ENCODE measurements at places on chromosomes 3 and 15. TPM values are rescaled to one million over a fixed set of nuclear protein-coding genes. Genes with fewer than 3 reads are reported as not detected.

DNA sequence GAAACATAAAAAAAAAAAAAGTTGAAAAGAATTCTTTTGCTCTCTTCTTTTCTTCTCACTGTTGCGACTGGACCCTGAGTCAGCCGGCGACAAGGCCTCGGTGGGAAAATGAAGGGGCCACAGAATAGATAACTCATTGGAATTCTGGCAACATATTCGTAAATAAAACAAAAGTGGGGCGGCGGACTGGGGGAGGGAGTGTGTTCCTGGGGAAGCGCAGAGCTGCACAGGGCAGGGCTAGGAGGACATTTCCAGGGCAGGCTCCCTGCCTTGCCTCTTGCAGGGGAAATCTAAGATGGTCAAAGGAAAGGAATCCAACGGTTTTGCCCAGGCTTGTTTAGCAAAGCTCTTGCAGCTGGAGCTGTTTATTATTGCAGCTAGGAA lies 1042.8 kb upstream of the NR2F2 start:
- H3K36me3 ChIP-seq: no peaks in the 10 kb centered on the region
- no peak overlapping the region for H3K27ac ChIP-seq
- H3K27me3 ChIP-seq: peaks cover 38% of the 10 kb centered on the region
- DNase-seq: no peak

DNA sequence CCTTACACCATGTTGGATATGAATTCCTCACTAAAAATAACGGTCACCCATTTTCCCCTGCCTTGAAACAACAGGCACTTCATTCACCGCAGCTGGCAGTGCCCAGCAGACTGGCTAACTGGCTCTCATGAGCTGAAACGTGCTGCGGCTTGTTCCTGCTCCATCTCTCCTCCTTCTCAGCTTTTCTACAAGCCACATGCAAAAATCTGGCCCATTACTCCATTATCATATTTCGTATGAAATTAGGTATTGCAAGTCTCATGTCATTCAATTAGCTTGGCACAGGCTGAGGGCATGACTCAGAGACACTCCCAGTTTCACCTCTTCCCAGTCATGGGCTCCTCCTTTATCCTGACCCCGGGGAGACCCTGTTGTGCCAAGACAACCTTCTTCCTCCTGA lies 60.0 kb downstream of the MAGEF1 start:
- H3K27ac ChIP-seq: no peak overlapping the region
- DNase-seq: no peak

DNA sequence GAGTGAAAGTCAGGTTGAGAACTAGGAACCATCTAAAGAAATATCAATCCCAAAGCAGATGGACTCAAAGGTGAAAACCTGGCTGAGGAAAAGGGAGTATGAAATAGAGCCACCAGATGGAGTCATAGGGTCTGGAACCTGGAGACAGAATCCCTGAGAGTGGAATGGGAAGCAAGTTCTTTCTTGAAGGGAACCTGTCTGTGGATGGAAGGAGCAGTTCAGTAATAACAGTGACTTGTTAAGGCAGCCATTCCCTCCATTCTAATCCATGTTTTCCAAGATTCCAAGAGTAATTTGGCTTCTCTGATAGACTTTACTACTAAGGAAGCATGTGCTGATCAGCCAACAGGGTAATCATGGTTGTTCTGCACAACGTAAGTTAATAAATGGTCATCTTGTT lies 22.5 kb upstream of the AQP9 start:
- H3K27ac ChIP-seq: no peak overlapping the region
- H3K27me3 ChIP-seq: peaks cover 27% of the 10 kb centered on the region
- H3K4me1 ChIP-seq: no peaks in the 10 kb centered on the region
- no peak for DNase-seq
- no peaks in the 10 kb centered on the region for H3K36me3 ChIP-seq

DNA sequence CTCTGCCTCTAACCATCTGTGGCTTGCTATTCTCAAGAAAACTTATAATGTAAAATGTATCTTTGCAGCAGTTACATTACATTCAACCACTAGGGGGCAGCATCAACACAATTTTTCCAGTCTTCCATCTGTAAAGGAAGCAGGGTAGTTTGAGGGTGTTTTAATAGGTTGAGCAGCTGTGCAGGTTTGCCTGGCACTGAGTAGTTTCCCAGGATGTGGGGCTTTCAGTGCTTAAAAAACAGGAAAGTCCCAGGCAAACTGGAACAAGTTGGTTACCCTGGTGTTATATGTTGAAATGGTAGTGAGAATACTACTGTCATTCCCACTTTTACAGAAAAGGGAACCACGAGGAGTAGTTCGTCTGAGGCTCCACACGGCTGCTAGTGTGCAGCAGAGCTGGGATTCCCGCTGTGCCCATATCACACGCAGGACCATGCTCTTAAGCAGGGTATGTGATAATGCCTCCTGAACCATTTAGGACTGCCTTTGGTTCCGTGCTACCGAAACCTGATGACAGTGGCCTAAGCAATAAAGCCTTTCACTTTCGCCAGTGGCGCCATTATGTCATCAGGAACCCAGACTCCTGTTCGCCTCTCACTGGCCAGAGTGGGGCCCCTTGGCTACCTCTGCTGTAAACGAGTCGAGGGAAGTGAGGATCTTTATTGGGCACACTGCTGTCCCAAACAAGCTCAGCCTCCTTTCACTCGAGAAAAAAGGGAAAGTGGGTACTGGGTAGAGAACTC lies 64.7 kb upstream of the ZBTB38 start:
- H3K4me1 ChIP-seq: no peaks in the 10 kb centered on the region
- no peak overlapping the region for H3K4me3 ChIP-seq
- peak; percentile 73 for DNase-seq
- no peaks in the 10 kb centered on the region for H3K27me3 ChIP-seq

GRCh38 chr3:156488767-156489166 lies 66.2 kb downstream of the SSR3 start:
- no peak for DNase-seq
- H3K4me1 ChIP-seq: peaks cover 9% of the 10 kb centered on the region
- no peak overlapping the region for H3K4me3 ChIP-seq
- no peaks in the 10 kb centered on the region for H3K27me3 ChIP-seq

- no peak for DNase-seq
- no peak overlapping the region for H3K4me3 ChIP-seq
- peaks cover 27% of the 10 kb centered on the region for H3K27me3 ChIP-seq
- no peak overlapping the region for H3K27ac ChIP-seq
- H3K4me1 ChIP-seq: no peaks in the 10 kb centered on the region
Observed at GRCh38 chr15:88204584-88204983, 52.0 kb downstream of the NTRK3 start.

GRCh38 chr3:43288366-43288765 lies 2.0 kb downstream of the SNRK start:
- H3K4me3 ChIP-seq: peak overlapping the region; percentile 96
- no peaks in the 10 kb centered on the region for H3K27me3 ChIP-seq
- H3K4me1 ChIP-seq: peaks cover 63% of the 10 kb centered on the region
- peaks cover 10% of the 10 kb centered on the region for H3K36me3 ChIP-seq
- DNase-seq: no peak
- peak overlapping the region; percentile 96 for H3K27ac ChIP-seq

GRCh38 chr3:56880720-56881575 lies 79.2 kb upstream of the ARHGEF3 start:
- DNase-seq: no peak
- no peak overlapping the region for H3K4me3 ChIP-seq
- peaks cover 34% of the 10 kb centered on the region for H3K4me1 ChIP-seq
- no peaks in the 10 kb centered on the region for H3K36me3 ChIP-seq
- H3K27me3 ChIP-seq: no peaks in the 10 kb centered on the region

DNA sequence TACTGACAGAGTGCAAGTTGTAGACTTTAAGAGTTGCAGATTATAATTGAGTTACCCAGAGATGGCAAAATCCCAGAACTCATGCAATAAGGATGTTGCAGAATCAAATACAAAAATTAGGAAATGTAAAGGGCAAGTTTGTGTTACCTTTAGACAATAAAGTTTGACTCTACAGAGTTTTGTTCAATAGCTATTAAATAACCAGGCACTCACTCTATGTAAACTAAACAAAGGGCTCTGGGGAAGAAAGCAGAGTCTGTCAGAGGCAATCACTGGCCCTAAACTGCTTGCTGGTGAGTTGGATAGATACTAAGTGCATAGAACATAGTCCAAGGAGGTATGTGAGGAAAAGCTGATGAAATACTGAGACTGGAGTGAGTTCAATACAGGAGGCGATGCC lies 40.0 kb upstream of the PLCL2 start:
- peaks cover 68% of the 10 kb centered on the region for H3K4me1 ChIP-seq
- H3K36me3 ChIP-seq: no peaks in the 10 kb centered on the region
- no peak for DNase-seq
- H3K4me3 ChIP-seq: no peak overlapping the region
- H3K27ac ChIP-seq: peak overlapping the region; percentile 15

- no peaks in the 10 kb centered on the region for H3K36me3 ChIP-seq
- no peak overlapping the region for H3K27ac ChIP-seq
- no peak overlapping the region for H3K4me3 ChIP-seq
- H3K4me1 ChIP-seq: peaks cover 8% of the 10 kb centered on the region
- peaks cover 12% of the 10 kb centered on the region for H3K27me3 ChIP-seq
Observed at GRCh38 chr3:18806633-18807032, 341.7 kb upstream of the KCNH8 start.

DNA sequence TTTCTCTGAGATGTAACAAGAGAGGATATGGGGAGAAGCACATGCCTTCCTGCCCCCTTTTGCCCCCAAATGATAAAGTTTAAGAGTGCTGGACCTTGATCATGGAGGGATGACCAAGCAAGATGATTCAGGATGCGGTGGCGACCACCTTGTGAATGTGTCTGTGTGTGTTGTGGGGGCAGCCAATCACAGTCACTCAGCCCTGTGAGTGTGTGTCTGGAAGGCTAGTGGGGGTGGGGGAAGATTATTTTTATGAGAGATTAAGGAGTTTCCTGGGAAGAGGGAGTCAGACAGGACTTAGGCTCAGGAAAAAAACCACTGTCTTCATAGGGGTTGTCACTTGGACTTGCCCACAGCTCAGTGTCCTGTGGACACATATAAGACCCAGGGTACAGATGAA lies 57.8 kb upstream of the KY start:
- no peaks in the 10 kb centered on the region for H3K36me3 ChIP-seq
- no peaks in the 10 kb centered on the region for H3K27me3 ChIP-seq
- H3K4me3 ChIP-seq: no peak overlapping the region
- H3K4me1 ChIP-seq: no peaks in the 10 kb centered on the region

- no peak overlapping the region for H3K27ac ChIP-seq
- peaks cover 23% of the 10 kb centered on the region for H3K4me1 ChIP-seq
- H3K27me3 ChIP-seq: peaks cover 31% of the 10 kb centered on the region
- H3K36me3 ChIP-seq: no peaks in the 10 kb centered on the region
Observed at GRCh38 chr3:194310060-194310835, 40.9 kb downstream of the CPN2 start.

GRCh38 chr3:14925729-14926591 lies 21.4 kb upstream of the NR2C2 start:
- H3K4me3 ChIP-seq: no peak overlapping the region
- DNase-seq: no peak
- H3K27me3 ChIP-seq: no peaks in the 10 kb centered on the region
- no peaks in the 10 kb centered on the region for H3K36me3 ChIP-seq
- no peak overlapping the region for H3K27ac ChIP-seq

DNA sequence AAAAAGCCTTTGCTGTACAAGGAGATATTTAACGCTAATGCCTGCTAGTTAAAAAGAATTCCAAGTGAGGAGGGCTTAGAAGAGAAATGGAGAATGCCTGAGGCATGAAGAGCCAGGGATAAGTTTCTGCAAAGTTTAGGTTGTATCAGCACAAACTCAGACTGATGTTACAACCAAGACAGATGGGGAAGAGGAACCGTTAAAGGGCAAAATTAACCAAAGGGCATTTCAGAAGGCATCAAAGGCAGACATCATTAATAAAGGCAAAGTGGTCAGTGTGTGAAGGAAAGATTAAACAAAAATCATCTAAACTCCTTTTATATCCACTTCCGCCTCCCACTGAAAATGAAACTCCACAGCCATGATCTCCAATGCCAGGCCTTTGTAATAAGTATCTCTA lies 7.0 kb downstream of the MYO5A start:
- DNase-seq: no peak
- no peak overlapping the region for H3K27ac ChIP-seq
- H3K36me3 ChIP-seq: no peaks in the 10 kb centered on the region
- peaks cover 24% of the 10 kb centered on the region for H3K4me1 ChIP-seq
- H3K4me3 ChIP-seq: no peak overlapping the region
- no peaks in the 10 kb centered on the region for H3K27me3 ChIP-seq

- H3K4me3 ChIP-seq: no peak overlapping the region
- peaks cover 70% of the 10 kb centered on the region for H3K4me1 ChIP-seq
- DNase-seq: no peak
Observed at GRCh38 chr3:5140839-5141238, 18.7 kb downstream of the ARL8B start.

GRCh38 chr15:39801641-39802309 lies 19.1 kb upstream of the FSIP1 start:
- peaks cover 25% of the 10 kb centered on the region for H3K27me3 ChIP-seq
- H3K4me3 ChIP-seq: no peak overlapping the region
- no peaks in the 10 kb centered on the region for H3K4me1 ChIP-seq
- H3K36me3 ChIP-seq: no peaks in the 10 kb centered on the region

DNA sequence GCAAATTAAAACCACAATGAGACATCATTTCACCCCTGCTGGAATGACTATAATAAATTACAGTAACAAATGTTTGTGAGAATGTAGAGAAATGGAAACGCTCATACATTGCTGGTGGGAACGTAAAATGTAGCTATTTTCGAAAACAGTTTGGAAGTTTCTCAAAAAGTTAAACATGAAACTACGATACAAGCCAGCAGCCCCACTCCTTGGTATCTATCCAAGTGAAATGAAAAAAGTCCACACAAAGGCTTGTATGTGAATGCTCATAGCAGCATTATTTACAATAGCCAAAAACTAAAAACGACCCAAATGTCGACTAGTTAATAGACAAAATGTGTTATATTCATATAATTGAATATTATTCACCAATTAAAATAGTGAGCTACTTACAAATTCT lies 22.9 kb upstream of the CFAP20DC start:
- H3K27me3 ChIP-seq: peaks cover 23% of the 10 kb centered on the region
- H3K4me1 ChIP-seq: no peaks in the 10 kb centered on the region
- H3K36me3 ChIP-seq: no peaks in the 10 kb centered on the region
- no peak for DNase-seq

- H3K27me3 ChIP-seq: no peaks in the 10 kb centered on the region
- no peak overlapping the region for H3K27ac ChIP-seq
Observed at GRCh38 chr15:42903388-42904324, 16.9 kb downstream of the TTBK2 start.

RAD18 gene
- total RNA-seq: 33.4 TPM

CFAP91 gene
- not detected for total RNA-seq

SSUH2 gene
- not detected for total RNA-seq

TF gene
- 0.78 TPM for total RNA-seq

STOML1 gene
- total RNA-seq: 17.9 TPM

LSAMP gene
- total RNA-seq: not detected

WDR49 gene
- total RNA-seq: 0.59 TPM

UBE2Q2 gene
- total RNA-seq: 23.9 TPM

CIB2 gene
- 1.8 TPM for total RNA-seq
